ENCODE measurements at places on chromosomes 3 and 15.

DNA sequence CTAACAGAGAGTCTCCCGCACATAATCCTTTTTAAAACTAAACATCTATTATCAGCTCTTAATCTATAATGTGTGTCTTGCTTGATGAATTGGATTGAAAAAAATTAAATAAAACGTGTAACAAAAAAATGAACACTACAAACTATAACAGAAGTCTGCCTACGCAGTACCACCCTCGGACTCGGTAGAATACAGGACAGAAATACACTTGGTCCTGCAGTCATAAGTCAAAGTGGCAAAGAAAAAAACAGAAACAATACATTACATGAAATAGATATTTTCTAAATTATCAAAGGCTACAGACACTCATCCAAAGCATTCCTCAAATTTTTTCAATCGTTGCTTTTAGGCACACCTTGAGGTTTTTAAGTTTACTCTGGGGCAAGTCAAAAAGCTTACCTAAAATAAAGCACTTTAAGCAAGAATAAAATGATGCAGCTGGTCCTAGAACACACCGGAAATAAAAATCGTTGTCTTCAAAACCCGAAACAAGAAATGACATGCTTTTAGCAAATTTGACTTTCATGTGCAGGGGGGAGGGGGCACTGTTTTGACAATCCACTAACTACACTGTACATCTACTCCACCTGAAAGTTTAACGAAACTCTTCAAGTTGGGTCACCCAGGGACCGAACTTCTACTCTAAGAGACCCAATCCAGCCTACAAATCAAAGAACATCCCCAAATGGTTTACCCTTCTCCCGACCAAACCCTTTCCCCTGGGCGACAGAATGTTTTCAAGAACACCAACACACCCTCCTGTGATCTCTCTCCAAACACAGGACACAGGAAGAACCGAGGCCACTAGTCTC is 1.3 kb downstream of the ADAM10 start:
- no peak for DNase-seq

DNA sequence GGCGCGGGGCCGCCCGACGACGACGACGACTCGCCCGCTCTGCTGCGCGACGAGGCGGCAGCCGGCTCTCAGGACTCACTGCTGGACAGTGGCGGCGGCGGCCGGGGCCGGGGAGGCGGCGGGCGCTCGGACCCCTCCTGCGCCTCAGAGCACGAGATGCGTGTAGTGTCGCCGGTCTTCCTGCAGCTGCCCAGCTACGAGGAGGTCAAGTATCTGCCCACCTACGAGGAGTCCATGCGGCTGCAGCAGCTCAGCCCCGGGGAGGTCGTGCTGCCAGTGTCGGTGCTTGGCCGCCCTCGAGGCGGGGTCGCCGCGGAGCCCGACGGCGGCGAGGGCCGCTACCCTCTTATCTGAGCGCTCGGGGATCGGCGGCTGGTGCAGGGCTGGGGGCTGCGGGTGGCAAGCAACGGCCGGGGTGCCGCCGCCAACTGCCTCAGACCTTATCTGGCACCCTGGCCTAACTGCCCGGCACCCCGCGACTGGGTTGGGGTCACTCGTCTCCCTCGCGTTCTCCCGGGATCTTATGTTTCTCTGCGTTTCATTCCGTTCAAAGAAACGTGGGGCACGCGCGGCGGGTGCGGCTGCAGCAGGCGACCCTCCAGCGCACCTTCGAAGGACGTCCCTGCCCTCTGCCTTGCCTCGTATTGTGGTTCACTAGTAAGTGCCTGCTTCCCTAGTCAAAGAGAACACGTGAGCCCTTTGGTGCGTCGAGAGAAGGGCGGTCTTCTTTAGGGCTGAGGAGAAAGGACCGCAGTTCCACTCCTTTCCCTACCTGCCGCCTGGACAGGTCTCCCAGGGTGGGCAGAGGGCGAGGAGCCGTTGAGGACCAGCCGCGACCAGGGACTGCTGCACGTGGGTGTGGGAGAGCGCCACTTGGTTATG is 1.0 kb downstream of the C3orf80 start:
- no peak for DNase-seq

GRCh38 chr15:40337597-40337996 is 3.1 kb downstream of the CCDC9B start:
- DNase-seq, result no peak

GRCh38 chr15:74265046-74265639 is 29.0 kb downstream of the CCDC33 start:
- no peak for DNase-seq

DNA sequence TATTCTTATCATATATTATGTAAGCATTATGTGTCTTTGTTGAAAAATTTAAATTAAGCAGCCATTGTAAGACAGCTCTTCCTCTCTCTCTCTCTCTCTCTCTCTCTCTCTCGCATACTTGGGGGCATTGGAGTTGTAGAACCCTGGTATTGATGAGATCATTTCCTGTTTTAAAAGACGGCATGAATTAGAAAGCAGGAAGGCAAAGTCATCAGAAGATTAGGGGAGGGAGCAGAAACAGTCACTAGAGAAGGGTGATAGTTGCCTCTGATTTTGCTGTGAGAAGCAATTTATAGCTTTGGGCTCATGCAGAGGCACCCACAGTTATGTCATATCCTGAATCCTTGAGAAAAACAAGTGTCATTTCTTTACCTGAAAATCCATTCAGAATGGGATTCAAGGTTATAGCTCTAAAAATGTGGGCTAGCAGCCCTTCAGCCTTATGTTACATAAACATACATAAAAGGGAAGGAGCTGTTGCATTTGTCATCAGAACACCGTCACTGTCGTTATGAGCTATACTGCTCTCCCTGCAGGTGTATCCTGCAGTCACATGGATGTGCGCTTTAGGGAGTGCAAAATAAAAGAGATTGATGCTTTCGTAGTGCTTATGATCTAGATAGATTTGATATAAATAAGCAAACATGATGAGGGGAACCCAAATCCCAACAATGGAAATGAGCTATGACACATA is 213.8 kb downstream of the NR1D2 start:
- no peak for DNase-seq

GRCh38 chr3:108602935-108603294 is 13.4 kb downstream of the DZIP3 start:
- no peak for DNase-seq

- DNase-seq, result peak; percentile 79
These were observed 138.8 kb upstream of the HACD2 start for GRCh38 chr3:123723522-123724168.

GRCh38 chr15:83816124-83816883 is 162.4 kb downstream of the ADAMTSL3 start:
- DNase-seq, result no peak

DNA sequence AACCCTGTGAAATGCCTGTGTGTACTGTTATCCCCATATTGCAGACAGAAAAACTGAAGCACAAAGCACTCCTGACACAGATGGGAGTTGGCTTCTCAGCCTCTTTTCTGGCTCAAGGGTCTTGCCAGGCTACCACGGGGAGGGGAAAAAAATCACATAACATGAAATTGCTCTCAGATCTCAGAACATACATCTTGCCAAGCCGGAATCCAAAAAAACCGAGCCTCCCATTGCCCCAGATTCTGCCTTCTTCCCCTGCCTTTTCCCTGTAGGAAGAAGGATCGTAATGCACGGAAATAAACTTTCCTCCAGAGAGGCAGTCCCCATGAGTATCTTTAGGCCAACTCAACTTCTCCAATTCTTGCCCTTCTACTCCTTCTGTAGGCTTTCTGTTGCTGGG is 16.6 kb upstream of the MRPS22 start:
- DNase-seq, result no peak

DNA sequence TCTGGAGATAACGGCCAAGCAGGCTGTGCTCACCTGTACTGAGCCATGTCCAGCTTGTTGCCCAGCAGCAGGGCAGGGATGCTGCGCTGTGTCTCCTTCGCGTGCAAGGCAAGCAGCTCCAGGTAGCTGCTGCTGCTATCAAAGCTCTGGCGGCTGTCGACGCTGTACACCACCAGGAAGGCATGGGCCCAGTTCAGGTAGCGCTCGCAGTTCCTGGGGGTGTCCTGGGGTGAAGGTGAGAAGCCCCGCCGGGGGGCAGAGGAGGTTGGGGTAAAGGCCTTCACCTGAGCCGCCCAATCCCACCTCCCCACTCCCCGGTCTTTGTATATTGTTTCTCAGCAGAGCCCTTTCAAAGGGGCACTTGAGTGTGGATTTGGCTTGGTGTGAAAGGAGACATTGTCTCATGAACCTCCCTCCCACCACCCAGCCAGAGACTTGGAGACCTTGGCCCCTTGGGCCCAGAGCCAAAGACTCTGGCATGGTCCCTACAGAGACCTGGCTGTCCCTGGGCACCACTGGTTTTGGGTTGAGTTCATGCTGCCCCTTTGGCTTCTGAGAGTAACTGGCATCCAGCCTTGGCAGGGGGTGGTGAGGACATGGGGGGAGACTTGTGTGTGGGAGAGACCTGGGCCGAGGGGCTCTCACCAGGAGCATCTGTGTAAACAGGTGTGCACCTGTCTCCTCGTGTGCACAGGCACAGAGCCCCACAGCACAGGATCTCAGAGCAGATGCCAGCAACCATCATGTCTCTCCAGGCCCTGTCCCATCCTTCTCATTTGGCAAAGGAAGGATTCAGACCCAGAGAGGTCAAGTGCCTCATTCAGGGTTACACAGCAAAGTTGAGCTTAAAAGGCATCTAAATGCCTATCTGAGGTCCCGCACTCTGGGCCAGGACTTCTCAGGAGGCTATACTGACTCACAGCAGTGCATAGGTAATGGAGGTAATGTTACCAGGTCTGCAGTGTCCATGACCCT is 9.1 kb downstream of the RASL12 start:
- peak; percentile 70 for DNase-seq

DNA sequence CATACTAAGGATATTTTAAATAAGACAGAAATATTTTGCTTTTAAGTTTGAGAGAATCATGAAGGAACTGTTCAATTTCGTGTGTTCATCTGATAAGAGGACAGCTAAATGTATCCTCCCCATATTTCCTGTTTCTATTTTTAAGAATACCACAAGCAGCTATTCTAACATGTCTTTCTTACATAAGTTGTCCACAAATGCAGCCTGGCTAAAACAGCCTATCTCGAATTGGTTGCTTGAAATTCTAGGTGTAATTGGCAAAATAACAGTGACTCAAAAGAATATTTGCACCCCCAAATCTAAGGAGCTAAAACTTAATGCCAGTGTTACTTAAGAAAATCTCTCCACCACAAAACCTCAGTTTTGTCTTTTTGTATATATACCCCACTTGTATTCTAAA is 35.0 kb downstream of the BTLA start:
- DNase-seq, result no peak

- no peak for DNase-seq
These were observed 148.3 kb downstream of the SMAD6 start for GRCh38 chr15:66850078-66850991.

- DNase-seq, result no peak
These were observed 412.8 kb downstream of the PYDC2 start for GRCh38 chr3:191873736-191874135.

DNA sequence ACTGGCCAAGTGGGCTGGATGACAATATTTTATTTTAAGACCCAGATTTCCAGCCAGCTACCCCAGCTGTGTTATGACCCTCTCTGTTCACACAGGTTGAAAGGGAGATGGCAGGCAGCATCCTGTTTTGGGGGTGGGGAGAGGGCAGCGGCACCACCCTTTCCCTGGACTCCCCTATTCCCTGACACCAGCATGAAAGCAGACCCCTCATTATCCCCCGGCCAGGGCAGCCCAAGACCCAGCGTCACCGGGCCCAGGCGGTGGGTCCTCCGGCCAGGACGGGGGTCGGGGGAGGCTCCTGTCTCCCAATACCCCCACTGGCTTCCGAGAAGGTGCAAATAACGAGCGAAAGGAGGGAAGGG is 127.6 kb upstream of the MEF2A start:
- no peak for DNase-seq

- peak; percentile 88 for DNase-seq
These were observed 27.9 kb upstream of the FAM174B start for GRCh38 chr15:92683511-92683834.

- DNase-seq, result no peak
These were observed 186.0 kb downstream of the UBE2E2 start for GRCh38 chr3:23389089-23389488.

DNA sequence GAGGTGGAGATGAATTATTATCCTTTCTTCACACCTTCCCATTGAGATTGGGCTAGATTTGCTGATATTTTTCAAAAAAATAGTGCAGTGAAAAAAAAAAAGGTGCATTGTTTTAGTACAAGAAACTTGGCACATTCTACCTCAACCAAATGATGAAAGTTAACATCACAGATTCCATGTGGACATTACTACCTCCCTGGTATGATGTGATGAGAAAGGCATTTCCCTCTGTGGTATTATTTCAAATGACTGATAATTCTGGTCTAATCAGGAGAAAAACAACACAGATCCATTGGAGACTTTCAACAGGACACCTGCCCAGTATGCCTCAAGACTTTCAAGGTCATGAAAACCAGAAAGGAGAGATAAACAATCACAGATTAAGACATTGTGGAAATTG is 313.4 kb downstream of the BCHE start:
- no peak for DNase-seq

- DNase-seq, result peak; percentile 43
These were observed 45.8 kb upstream of the PPP4R2 start for GRCh38 chr3:72950801-72951200.

- DNase-seq, result no peak
These were observed 72.0 kb upstream of the CDIN1 start for GRCh38 chr15:36507458-36507857.

GRCh38 chr3:142502187-142502985 is 54.5 kb upstream of the XRN1 start:
- no peak for DNase-seq

DNA sequence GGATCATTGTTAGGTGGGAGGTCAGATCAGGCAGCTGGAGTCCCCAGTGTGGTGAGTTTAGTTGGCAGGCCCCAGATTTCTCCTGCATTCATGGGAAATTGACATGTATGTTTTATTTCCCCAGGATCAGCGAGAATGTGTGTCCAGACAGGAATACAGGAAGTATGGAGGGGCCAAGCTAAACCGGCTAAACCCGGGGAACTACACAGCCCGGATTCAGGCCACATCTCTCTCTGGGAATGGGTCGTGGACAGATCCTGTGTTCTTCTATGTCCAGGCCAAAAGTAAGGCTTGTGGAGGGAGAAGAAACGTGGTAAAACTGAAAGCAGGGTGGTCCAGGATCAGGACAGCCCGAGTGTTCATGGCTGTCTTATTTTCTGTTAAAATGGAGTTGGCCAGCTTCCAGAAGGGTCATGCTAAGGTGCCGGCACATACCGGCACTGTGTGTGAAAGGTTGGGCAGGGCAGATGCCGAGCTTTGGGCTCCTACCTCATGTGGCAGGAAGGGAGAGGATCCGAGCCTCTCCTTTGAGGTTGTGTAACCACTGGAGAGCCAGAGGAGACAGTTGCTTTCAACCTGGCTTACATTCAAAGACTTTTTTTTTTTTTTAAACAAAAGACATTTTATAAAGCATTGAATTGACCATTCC is 83.1 kb downstream of the PGPEP1L start:
- DNase-seq, result no peak

GRCh38 chr3:186651678-186652215 is 11.5 kb downstream of the FETUB start:
- no peak for DNase-seq

- DNase-seq, result no peak
These were observed 712.4 kb downstream of the GRM7 start for GRCh38 chr3:7573330-7573729.
